Activated CD8-positive, alpha-beta memory T cell treated with anti-CD3 and anti-CD28 coated beads, Interleukin-2, amount 10 ng/mL, durations not matched to agents 7 days and 5 days (primary cell): ENCODE measurements at places on chromosomes 5 and 9. TPM values are rescaled to one million over a fixed set of nuclear protein-coding genes. Genes with fewer than 3 reads are reported as not detected.

SPEF2 gene
- total RNA-seq: 14.1 TPM

- peaks cover 75% of the 10 kb centered on the region for H3K36me3 ChIP-seq
- no peak overlapping the region for H3K27ac ChIP-seq
- peaks cover 71% of the 10 kb centered on the region for H3K4me1 ChIP-seq
- no peak overlapping the region for H3K4me3 ChIP-seq
- no peaks in the 10 kb centered on the region for H3K27me3 ChIP-seq
Observed at GRCh38 chr5:55108661-55109060, 6.2 kb downstream of the GZMA start.

GRCh38 chr5:67014957-67015400 lies 181.6 kb downstream of the CD180 start:
- peaks cover 15% of the 10 kb centered on the region for H3K4me1 ChIP-seq
- H3K36me3 ChIP-seq: peaks cover 4% of the 10 kb centered on the region
- H3K27ac ChIP-seq: no peak overlapping the region
- H3K4me3 ChIP-seq: no peak overlapping the region

DNA sequence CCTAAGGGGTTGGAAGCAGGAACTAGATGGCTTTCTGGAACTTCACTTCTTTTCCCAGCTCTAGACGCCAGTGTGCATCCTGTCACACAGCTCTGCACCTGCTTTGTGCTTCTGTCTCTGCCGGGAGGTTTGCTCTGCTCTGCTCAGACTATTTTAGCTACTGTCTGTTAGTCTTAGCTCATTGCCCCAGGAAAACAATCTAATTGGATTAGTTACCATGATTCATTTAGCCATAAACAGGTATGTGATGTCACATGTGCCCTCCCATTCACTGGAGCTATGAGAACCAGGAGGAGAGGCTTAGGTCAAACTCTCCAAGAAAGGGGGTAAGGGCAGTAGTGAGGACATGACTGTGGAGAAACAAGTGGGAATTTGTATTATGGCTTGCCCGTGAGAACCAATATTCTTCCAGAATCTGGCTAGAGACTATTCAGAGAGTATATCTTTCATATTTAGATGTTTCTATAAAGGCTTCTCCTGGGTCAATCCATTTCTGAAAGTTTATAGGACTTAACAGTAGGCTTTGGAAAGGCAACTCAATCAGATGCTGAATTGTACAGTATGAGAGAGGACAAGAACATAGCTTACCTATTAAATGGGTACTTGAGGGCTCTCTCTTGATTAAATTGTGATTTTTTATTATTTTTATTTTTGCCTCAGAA lies 22.4 kb upstream of the NREP start:
- no peaks in the 10 kb centered on the region for H3K4me1 ChIP-seq
- no peak overlapping the region for H3K4me3 ChIP-seq
- H3K27me3 ChIP-seq: peaks cover 20% of the 10 kb centered on the region
- DNase-seq: no peak

DNA sequence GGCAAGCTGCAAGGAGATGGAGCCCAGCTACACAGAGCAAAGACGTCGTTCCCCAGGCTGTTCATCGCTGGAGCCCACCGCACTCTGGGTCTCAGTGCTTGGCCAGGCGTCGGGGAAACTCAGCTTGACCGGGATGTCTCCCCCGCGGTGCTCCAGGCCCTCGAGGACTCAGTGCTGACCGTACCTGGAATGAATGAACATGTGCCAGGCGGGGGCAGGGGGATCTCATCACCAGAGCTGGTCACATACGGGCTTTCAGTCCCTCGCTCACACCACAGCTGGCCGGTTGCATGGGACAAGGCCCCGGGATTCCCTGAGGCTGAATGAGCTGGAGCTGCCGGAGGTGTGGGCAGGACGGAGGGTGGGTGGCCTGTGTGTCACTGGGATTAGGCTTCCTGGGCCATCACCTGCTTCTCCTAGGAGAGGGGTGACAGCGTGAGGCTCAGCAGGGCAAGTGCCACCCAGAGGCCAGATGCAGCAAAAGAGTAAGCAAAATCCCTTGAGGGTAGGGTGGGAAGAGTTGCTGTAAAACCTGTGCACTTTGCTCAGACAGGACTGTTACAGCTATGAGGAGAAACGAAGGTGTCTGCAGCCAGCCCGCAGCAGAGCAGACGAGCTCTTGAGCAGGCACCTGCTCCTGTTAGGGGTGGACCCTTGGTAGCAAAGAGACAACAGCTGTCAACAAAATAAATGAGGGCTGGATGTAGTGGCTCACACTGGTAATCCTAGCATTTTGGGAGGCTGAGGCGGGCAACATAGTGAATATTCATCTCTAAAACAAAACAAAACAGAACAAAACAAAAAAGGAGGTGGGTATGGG lies 70.7 kb upstream of the RAPGEF1 start:
- H3K36me3 ChIP-seq: no peaks in the 10 kb centered on the region
- no peaks in the 10 kb centered on the region for H3K4me1 ChIP-seq
- DNase-seq: no peak
- peaks cover 33% of the 10 kb centered on the region for H3K27me3 ChIP-seq
- no peak overlapping the region for H3K27ac ChIP-seq

DNA sequence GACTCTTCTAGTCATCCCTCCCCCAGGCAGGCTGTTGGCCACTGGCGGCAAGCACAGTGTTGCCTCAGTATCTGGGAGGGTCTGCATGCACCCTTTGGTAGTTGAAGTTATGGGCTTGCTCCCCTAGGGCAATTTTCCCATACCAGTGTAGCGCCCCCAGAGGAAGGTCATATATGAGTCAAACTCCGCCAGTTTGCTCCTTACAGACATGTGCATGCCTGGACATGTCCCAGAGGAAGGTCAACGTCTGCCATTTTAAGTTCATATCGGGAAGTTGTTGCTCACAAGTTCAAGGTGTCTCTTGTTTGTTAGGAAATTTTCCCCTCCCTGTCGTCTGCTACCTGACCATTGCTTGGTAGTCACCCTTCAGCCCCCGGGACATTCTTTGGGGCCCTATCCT lies 51.3 kb upstream of the MROH2B start:
- H3K27ac ChIP-seq: peak overlapping the region; percentile 8
- no peaks in the 10 kb centered on the region for H3K4me1 ChIP-seq
- H3K36me3 ChIP-seq: no peaks in the 10 kb centered on the region
- H3K27me3 ChIP-seq: no peaks in the 10 kb centered on the region
- no peak overlapping the region for H3K4me3 ChIP-seq

GRCh38 chr5:126855266-126855665 lies 78.3 kb downstream of the LMNB1 start:
- DNase-seq: no peak
- H3K4me1 ChIP-seq: peaks cover 41% of the 10 kb centered on the region
- no peaks in the 10 kb centered on the region for H3K27me3 ChIP-seq
- H3K4me3 ChIP-seq: no peak overlapping the region
